ENCODE measurements at places on chromosomes 5 and 9.

DNA sequence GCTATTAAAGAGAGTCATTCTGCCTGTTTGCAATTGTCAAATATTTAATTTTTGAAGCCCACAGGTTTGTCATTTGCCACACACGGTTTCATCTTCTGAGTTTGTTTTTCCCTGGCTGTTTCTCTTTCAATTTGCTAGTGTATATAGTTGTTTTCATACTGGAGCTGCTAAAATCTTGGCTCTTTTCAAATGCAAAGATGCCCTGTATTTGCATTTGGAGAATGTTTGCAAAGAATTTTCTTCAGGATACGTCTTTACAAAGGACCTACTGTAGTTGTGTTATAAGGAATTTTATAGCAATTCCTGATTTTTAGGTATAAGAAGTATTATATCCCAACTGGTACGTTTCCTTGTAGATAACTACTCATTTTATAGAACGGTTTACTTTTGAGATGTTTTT lies 48.0 kb downstream of the IZUMO3 start:
- no peak for DNase-seq

DNA sequence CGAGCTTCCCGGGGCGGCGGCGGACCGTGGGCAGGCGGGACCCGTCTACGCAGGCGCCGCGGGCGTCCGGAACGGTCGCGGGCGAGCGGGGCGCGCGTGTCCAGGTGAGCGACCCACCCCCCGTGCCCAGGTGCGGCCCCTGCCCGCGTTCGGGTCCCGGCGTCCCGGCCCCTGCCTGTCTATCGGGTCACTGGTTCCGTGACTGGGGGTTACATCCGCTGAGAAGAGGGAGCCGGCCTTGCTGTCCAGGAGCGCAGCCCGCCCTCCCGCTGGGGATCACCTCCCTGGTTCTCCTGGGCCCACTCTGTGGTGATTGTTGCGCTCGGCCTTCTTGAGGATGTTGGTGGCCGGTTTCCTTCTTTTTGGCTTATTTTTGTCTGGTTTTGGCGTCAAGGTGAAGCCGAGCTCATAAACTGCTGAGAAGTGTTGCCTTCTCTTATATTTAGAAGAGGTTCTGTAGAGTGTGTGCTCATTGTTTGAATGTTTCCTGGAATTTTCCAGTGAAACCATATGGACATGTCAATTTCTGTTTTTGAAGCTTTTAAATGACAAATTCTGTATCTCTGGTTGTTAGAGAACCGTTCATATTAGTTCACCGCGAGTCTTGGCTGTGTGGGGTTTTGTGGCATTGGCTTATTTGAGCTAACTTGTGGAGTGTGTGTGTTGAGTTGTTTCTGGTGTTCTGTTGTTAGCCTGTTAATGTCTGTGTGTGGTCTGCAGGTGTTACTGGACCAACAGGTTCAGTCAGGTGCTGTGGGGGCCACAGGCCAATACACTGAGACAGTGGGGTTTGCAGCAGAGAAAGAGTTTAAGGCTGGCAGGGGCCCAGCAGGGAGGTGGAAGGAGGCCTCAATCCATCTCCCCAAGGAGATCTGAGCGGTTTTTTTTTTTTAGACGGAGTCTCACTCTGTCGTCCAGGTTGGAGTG lies 621 bp downstream of the CEP72 start:
- peak; percentile 8 for DNase-seq

- no peak for DNase-seq
Observed at GRCh38 chr9:128484686-128485413, 19.7 kb upstream of the GLE1 start.

DNA sequence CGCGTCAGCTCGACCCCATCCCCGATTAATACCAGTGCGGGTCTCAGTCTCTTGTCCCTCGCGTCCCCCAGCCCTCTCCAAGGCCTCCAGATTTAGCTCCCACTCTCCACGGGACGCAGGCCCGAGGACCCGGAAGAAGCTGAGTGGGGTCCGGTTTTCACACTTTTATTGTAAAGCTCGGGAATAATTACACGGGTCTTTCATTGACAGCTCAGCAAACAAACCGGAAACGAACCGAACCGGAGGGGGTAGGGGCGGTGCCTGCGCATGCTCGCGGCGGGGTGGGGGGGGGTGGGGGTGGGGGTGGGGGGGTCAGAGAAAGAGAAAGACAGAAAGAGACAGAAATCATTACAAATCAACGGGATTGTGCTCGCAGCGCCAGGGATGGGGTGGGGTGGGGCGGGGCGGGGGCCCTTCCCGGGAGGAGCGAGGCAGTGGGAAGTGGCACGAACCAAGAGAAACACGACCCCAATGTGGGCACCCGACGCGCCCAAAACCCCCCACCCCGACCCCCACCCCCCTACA lies 27.9 kb downstream of the PCDH1 start:
- peak; percentile 16 for DNase-seq

GRCh38 chr9:128341435-128341849 lies 1.1 kb downstream of the SLC27A4 start:
- DNase-seq = peak; percentile 80

GRCh38 chr9:78294290-78295176 lies 2.4 kb upstream of the PSAT1 start:
- DNase-seq = no peak

GRCh38 chr5:156595132-156595787 lies 254.8 kb upstream of the PPP1R2B start:
- DNase-seq = no peak

- DNase-seq = no peak
Observed at GRCh38 chr9:135779571-135779970, 77.6 kb downstream of the KCNT1 start.

DNA sequence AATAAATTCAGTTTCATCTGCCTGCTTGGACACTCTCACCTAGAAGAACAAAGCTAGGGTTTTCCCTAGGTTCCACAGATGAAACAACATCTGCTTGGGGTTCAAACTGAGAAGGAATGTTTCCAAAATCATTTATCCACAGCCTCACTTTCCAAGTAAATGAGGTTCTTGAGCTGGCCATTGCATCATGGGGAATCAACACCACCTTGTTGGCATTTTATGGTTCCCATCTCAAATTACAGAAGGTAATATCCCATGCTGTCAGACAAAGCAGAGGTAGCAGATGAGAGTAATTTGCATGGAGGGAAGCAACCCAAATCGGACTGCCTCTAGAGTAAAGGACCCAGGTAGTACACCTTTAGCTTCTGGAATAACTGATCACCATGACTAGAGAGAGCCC lies 10.5 kb upstream of the NR4A3 start:
- DNase-seq = no peak

GRCh38 chr5:82347201-82347865 lies 69.2 kb upstream of the RPS23 start:
- no peak for DNase-seq

DNA sequence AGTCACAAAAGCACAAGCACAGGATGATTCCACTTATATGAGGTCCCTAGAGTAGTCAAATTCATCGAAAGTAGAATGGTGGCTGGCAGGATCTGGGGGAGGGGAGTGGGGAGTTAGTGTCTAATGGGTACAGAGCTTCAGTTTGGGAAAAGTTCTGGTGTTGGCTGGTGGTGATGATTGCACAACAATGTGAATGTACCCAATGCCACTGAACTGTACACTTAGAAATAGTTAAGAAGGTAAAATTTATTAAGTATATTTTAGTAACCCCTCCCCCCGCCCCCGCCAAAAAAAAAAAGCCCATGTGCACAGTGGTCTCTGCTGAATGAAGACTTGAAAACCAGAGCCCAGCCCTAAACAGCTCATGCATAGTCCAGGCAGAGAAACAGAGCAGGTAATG lies 24.8 kb upstream of the GTF3C5 start:
- no peak for DNase-seq

- DNase-seq = no peak
Observed at GRCh38 chr9:82695704-82696103, 367.2 kb downstream of the RASEF start.

DNA sequence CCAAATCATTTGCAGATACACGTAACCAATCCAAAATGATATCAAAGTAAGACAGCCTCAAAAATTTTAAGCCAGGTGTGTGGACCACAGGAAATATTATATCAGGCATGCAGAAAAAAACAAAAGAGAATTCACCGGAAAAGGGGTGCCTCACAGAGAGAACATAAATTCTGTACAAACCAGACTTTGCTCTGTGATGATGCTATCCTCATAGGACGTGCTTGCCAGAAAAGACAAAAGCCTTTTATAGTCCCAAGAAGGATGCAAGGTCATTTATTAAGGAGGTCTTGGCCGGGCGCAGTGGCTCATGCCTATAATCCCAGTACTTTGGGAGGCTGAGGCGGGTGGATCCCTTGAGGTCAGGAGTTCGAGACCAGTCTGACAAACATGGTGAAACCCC lies 16.8 kb upstream of the ATP6V1G1 start:
- DNase-seq = no peak

GRCh38 chr9:98323051-98323830 lies 67.8 kb upstream of the TBC1D2 start:
- DNase-seq = no peak

DNA sequence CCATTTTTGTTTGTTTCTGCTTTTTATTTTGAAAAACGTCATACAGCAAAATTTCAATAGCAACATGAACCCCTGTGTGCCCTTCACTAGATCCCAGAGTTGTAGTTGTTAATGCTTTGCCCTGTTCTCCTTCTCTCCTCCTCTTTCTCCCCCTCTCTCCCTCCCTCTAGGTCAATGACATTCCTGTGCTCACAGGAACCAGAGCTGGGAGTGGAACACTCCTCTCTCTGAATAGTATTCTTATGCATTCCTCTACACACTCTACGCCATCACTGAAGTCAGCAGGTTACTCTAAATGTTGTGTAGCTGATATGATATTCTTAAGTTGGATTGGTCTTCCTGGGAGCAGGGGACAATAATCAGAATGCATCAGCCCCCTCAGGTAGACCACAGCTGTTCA lies 243.4 kb downstream of the SYK start:
- no peak for DNase-seq

DNA sequence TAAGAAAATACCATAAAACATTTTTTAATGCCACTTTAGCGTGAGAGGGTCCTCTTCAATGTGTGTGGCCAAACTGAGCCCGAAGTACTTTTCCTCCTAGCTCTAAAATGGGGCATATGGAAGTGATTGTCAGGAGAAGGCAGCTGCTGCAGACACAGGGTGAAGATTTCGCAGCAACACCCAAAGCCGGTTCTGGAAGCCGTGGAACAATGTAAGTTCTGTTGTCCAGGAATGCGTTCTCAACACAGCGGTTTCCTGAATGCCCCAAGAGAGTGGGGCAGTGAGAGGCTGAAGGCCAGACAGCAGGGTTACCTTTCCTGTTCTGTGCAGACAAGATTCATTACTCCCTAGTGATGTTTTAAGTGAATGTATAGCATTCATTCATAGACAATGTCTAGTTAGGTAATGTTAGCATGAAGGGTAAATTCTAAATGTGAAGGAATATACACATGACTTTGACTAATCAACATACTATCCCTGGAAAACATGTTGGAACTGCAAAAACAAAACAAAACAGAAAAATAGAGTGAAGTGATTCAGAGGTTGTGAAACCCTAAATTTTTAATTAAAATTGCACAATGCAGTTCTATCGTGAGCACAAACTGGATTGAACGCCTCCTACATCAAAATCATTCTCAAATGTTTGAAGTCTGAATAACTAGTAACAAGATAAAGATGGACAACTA lies 197.0 kb upstream of the SEMA6A start:
- DNase-seq = no peak

DNA sequence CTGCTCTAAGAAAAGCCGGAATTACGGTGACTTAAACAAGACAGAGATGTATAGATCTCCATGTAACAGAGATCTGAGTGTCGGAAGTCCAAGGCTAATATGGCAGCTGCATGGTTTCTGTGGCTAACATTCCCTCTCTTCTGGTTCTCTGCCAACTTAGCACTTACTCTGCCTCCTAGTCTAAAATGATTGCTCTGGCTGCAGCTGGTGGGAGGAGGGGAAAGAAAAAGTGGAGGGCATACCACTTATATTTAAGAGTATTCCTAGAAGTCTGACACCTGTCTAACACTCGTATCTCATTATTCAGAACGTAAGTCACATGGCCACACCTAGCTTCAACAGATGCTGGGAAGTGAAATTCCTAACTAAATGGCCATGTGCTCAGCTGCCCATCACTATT lies 551.5 kb upstream of the TLE4 start:
- no peak for DNase-seq

GRCh38 chr9:133812941-133813748 lies 75.0 kb upstream of the SARDH start:
- DNase-seq = no peak

- peak; percentile 68 for DNase-seq
Observed at GRCh38 chr5:82174128-82174918, 103.8 kb downstream of the RPS23 start.

GRCh38 chr5:68033961-68034571 lies 181.5 kb upstream of the PIK3R1 start:
- no peak for DNase-seq

DNA sequence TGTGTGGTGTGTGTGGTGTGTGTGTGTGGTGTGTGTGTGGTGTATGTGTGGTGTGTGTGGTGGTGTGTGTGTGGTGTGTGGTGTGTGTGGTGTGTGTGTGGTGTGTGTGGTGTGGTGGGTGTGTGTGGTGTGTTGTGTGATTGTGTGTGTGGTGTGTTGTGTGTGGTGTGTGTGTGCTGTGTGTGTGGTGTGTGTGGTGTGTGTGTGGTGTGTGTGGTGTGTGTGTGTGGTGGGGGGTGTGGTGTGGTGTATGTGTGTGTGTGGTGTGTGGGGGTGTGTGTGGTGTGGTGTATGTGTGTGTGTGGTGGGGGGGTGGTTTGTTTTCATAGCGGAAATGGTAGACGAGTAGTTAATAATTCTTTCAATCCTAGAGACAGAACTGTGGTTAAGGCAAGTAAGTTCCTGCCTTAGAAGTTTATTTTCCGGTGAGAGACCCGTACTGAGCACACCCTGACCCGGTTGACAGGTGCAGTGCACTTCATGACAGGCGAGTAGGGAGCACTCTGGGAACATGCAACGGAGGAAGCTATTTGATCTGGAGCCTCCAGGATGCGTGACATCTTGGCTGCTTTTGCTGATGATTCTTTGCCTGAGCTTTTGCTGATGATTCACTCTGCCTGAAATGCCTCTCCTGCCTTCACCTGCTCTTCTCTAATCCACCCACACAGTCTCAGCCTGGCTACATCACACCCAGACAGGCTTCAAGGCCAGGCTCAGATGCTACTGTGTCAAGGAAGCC lies 21.7 kb upstream of the FAT2 start:
- DNase-seq = no peak

DNA sequence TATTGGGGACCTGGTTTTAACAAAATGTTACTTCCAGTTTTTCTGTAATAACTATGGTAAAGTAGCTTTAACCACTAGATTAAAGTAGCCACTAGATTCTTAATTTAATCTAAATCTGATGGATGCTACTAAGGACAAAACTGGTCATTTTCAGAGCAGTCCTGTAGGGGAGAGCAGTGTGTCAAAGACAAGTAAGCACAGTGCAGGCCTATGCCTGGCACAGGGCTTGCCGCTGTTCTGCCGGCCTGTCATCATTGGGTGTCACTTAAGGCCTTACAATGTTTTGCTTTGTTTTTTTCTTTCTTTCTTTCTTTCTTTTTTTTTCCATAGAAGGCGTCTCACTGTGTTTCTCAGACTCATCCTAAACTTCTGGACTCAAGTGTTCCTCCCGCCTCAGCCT lies 53.0 kb upstream of the NXNL2 start:
- DNase-seq = no peak

DNA sequence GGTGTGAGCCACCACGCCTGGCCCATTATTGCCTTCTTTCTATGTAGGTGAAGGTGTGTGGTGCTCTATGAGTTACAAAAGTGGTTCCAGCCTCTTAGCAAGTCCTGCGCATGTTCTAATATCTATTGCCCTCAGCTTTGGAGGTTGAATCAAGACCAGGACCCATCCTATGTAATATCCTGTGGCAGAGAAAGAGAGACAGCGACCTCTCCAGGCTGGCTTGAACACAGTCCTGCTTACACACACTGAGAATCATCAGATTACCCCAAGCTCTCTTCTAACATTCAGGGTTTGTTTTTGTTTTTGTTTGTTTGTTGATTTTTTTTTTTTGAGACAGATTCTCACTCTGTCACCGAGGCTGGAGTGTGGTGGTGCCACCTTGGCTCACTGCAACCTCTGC lies 94.7 kb upstream of the OSMR start:
- peak; percentile 4 for DNase-seq

Measured in dermis microvascular lymphatic vessel endothelial cell (primary cell).